Bone marrow (tissue), 2 donors: ENCODE measurements at places on chromosomes 5 and 9.

GRCh38 chr5:148397968-148398595 is 14.3 kb downstream of the FBXO38 start:
- DNase-seq: no peak

DNA sequence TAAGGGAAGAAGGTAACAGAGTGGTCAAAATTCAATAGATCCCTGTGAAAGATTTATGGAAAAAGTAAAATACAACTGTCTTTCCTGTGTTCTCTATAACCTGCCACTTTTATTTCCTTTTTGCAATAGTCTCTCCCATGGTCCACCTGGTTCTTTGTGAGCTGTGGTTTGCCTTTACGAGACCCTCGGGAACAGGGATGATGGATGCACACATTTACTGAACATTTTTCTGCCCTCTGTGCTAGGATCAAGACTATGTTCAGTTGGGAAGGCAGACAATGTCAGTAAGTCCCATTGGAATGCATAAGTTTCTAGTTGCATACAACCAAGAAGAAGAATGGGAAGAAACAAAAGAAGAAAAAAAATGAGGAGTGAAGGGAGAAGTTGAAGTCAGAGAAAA is 281.2 kb downstream of the TRPM3 start:
- DNase-seq: no peak

GRCh38 chr5:164361986-164362385 is 856.6 kb downstream of the MAT2B start:
- DNase-seq: no peak

- DNase-seq: no peak
Measured at GRCh38 chr9:83625178-83625577, 2.2 kb downstream of the IDNK start.

DNA sequence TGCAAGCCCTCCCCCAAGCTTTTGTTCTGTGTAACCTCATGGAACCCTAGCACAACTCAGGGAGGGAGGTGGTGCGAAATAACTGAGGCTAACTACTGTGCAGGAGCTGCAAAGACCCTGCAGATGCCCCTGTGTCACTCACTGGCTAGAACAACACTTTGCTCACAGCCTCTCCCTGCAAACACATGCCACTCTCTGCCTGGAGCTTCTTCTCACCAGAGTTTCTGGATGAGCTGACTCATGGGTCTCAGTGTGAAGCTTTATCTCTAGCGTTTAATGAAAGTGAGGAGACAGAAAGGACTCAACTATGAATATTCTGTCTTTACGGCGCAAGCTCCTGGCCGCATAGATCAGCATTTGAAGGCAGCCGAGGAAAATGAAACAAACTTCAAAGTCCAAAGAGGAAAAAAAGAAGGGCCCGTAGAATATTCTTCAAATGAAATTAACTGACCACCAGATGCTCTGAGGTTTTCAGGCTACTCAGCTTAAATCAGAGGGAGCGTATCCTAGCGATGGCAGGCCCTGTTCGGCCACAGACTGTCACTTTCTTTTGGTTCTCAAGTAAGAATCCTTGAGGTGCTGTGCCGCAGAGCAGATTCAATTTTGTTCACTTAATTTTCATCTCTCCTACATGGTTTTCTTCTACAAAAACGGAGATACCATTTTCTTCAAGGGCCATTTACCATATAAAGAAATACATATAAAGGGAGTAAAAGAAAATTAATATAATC is 77.7 kb upstream of the TAS2R1 start:
- DNase-seq: no peak

GRCh38 chr5:153373130-153373498 is 117.4 kb upstream of the GRIA1 start:
- no peak for DNase-seq
